ENCODE measurements at places on chromosomes 4 and X.

- no peak for DNase-seq
Observed at GRCh38 chr4:93232883-93233282, 595.7 kb upstream of the ATOH1 start.

GRCh38 chr4:131207589-131207988 is 1941.5 kb upstream of the PCDH10 start:
- no peak for DNase-seq

DNA sequence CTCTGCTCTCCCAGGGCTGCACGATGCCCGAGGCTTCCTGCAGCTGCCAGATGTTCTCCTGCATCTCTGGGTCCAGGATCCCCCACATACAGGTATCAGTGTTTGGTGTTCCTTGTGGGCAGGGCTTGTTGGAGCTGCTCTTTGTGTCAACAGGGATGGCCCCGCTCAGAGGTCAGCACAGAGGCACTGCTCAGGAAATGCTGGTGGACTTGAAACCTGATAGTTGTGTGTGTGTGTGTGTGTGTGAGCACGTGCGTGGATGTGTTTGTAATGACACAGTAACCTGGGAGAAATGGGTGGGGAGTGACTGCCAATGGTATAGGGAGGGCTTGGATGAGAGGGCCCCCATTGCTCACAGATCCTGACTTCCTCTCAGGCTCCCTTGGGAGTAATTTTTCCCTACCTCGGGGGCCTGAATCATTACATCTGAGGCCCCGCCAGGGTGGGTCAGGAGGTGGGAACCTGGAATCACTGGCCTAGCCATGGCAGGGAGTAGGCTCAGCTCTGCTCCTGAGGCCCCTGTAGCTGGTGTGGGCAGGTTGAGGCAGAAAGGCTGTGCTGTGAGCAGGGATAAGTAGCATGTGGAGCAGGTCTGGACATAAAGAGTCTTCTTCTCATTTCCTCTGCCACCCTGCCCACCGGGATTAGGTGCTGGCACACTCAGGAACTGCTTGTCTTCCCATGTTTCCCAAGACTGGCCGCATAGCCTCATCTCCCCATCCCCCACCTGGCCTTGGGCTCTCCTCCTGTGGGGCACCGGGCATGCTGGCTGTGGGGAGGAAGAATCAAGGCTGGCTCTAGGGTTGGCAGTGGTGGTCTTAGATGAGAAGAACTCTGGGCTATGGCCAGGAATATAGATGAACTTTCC is 2.5 kb upstream of the EFNB1 start:
- DNase-seq, result no peak

- no peak for DNase-seq
Observed at GRCh38 chr4:38704622-38705154, 40.7 kb downstream of the KLF3 start.

GRCh38 chr4:80107374-80107773 is 34.3 kb upstream of the ANTXR2 start:
- no peak for DNase-seq

- DNase-seq, result no peak
Observed at GRCh38 chr4:142550965-142551364, 295.1 kb downstream of the INPP4B start.

DNA sequence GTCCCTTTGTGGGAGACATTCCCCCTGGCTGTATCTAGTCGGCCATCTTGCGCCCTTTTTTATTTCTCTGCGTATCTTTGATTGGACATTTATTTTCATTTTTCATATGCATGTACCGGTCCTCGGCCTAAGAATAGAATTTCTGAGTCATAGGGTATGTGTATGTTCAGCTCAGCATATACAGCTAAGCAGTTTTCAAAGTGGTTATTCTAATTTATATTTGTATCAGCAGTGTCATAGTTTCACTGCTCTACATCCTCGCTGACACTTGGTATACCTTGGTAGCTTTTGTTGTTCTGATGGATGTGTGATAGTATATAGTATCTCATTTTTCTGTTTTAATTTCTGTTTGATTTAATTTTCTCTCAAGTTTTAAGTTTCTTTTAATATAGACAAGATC is 38.7 kb downstream of the BEX3 start:
- no peak for DNase-seq

GRCh38 chrX:53163436-53163835 is 61.6 kb downstream of the KDM5C start:
- DNase-seq, result no peak

- no peak for DNase-seq
Observed at GRCh38 chr4:101337688-101338087, 9.6 kb downstream of the PPP3CA start.

DNA sequence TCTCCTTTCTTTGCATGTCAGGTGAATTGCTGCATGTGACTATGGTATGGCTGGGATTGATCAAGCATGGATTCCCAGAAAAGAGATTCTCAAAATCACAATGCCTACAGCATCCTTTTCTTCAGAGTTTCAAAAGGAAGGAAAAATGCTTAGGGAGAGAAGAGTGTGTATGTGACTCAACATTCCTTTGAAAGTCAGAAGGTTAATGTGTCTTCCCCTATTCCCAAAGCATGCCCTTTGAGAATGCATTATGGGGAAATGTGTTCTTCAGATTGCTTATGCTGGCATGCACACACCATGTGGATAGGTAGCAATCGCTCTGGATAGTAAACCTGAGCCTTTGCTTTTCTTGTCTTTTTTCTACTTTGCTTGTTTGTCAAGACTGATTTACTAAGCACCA is 78.5 kb downstream of the ELOVL6 start:
- no peak for DNase-seq

- no peak for DNase-seq
Observed at GRCh38 chr4:123841447-123842121, 445.0 kb downstream of the SPRY1 start.

GRCh38 chrX:1026263-1027015 is 186.0 kb downstream of the CRLF2 start:
- DNase-seq, result no peak

DNA sequence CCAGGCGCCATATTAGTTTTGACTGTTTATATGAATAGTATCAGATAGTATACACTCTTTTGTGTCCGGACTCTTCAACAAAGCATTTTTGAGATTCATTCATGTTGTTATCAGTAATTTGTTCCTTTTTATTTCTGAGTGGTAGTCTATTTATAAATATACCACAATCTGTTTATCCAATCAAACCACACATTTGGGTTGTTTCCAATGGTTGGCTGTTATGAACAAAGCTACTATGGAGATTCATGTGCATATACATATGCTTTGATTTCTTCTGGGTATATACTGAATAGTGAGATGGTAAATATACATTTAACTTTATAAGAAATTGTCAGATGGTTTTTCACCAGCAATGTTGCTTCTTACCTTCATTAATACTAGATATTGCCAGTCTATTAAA is 36.8 kb upstream of the TAPT1 start:
- no peak for DNase-seq

- no peak for DNase-seq
Observed at GRCh38 chr4:117224256-117224655, 138.9 kb upstream of the TRAM1L1 start.

Measured in stimulated activated CD8-positive, alpha-beta memory T cell treated with anti-CD3 and anti-CD28 coated beads, Interleukin-4, amount 100 ng/mL, for 24 hours (primary cell).